Fibroblast of the aortic adventitia (primary cell): ENCODE measurements at places on chromosomes 13 and 19.

DNA sequence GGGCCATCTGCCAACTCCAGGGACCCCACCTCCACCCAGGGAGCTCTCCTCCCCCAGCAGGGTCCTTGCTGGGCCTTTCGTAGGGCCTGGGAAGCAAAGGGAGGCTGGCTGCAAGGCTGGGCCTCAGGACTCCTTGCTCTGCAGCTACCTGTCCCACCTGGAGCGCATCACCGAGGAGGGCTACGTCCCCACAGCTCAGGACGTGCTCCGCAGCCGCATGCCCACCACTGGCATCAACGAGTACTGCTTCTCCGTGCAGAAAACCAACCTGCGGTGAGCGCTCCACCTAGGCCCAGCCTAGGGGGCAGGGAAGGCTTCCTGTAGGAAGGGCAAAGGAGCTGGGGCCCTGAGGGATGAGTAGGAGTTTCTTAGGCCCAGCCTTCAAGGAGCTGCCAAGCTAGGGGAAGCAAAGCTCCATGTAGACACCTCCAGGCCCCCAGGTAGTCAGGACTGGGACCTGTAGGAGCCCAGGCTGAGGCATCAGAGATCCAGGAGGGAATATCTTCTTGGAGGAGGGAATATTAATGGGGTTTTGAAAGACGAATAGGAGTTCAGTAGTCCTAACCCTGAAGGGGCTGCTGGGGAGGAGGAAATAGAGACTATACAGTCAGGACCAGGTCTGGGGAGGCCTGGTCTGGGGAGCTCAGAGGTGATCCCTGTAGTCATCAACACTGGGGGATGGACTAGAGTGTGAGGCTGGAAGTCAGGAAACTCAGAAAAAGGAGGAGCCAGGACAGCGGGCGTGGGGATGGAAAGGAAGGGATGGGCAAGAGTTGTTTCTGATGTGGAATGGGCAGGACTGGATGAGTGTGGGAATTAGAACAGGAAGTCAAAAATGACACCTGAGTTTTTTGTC is 16.0 kb downstream of the GNA15 start:
- no peak for DNase-seq

GRCh38 chr19:4007836-4008539 is 452 bp downstream of the PIAS4 start:
- no peak for DNase-seq

DNA sequence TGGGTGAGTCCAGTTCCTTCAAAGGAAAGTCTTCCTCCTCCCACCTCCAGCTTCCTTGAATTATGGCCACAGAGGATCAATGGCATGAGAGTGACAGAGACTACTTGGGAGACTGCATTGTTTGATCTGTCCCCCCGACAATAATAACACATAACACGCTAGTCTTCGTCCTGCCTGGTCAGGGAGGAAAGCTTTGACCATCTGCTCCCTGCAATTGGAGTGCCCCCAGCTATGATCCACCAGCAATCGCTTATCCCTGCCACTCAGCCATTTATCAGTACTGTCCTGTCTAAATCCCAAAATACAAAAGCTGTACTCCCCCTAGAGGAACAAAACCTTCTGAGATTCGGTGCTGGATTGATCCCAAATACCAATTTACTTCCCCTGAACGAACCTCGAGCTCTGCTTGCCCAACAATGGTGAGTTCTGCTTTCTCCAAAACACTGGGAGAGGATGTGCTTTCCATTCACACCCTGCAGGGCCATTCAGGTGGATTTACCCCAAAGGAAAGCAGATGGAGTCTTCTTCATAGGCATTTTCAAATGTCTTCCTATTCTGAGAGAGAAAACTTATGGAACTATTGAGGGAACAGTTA is 466.7 kb downstream of the TSHZ3 start:
- DNase-seq = no peak

DNA sequence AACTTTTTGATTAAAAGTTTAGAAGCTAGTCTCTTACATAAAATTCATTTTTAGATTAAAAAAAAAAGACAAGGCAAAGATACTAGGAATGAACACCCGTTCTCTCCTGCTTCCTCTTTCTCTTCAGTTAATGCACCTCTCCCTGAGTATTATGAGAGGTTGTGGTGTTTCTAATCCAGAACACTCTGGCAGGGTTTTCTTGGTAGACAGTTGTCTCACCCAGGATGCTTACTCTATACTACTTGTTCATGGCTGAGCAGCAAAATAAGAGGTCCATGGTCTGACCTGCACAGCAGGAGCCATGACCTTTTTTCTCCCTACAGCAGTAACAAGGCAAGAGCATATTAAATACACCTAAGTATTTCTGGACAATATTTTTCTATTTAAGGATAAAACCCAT is 62.0 kb downstream of the MICU2 start:
- DNase-seq = no peak

DNA sequence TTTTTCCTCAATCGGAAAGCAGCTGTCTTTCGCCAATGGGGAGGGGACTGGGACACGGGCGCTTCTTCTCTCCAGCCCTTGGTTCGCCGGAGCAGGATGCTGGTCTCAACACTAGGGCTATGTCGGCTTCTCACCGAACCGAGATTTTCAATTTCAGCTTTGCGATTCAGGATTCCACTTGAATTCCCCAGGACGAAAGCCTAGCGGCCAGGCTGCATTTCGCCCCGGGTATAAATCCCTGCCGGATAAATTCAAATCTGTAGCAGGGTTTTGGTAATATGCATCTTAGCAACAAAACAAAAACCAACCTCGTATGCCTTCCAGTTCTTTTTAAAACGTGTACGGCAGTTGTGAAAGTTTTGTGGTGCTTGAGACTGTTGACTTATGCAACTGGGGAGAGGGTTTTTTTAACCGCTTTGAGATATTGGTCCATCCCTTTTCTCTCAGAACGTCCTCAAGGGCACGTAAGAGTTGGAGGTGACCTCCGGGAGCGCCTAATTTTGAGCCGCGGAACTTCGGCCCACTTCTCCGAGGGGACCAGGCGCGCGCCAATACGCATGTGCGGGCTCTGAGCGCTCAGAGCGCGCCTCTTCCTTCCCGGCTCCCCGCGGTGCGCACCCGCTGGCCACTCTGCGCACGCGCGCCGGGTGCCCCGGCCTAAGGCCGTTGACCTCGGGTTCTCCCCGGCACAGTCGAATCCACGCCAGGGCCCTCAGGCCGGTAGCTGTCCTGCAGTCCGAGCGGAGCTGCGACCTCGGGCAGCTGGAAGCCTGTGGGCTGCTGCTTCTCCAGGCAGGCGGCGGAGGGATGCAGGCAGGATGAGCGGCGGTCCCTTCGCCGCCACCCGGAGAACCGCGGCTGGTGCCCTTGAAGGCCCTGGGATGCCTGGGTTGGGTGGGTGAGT is 7.6 kb downstream of the POU4F1 start:
- DNase-seq = no peak

DNA sequence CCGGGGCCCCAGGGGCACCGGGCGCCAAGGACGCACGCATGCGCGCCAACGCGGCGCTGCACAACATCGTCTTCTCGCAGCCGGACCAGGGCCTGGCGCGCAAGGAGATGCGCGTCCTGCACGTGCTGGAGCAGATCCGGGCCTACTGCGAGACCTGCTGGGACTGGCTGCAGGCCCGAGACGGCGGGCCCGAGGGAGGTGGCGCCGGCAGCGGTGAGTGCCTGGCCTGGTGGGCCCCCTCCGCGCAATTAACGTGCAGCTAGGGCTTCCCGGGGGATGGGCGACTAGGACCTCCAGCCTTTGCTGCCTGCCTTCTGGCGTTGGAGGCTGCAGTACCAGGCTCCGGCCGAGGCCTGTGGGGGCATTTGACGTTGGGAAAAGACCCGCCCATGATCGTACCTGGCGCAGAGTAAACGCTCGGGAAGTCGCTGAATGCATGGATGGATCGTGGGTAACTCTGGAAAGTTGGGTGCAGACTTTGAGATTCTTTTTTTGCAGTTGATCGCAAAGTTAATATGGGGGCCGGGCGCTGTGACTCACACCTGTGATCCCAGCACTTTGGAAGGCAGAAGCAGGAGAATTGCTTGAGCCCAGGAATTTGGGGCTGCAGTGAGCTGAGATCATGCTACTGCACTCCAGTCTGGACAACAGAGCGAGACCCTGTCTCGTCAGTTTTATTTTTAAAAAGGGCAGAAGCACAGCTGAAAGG is 7.3 kb downstream of the APC2 start:
- DNase-seq = no peak
